ENCODE measurements at places on chromosomes 3 and 15.

DNA sequence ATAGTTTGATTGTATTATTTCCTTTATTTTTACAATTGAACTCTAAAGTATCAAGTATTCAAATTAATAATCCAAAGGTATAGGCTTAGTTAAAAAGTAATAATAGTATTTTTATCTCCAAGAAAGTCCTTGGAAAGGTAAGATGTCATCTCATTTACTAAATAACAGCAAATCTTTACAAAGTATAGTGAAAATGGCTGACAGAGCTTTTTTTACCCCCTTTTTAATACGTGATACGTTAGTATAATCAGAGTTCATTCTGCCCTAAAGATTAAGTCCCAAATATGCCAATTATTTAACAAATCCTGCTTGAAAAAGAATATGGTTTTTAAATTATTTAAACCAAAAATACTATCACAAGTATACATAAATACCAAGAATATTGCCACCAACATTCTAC, 12.2 kb downstream of the CBLB start:
- no peak for DNase-seq

- DNase-seq, result no peak
These were observed 504.0 kb downstream of the SHQ1 start for GRCh38 chr3:72344236-72344635.

DNA sequence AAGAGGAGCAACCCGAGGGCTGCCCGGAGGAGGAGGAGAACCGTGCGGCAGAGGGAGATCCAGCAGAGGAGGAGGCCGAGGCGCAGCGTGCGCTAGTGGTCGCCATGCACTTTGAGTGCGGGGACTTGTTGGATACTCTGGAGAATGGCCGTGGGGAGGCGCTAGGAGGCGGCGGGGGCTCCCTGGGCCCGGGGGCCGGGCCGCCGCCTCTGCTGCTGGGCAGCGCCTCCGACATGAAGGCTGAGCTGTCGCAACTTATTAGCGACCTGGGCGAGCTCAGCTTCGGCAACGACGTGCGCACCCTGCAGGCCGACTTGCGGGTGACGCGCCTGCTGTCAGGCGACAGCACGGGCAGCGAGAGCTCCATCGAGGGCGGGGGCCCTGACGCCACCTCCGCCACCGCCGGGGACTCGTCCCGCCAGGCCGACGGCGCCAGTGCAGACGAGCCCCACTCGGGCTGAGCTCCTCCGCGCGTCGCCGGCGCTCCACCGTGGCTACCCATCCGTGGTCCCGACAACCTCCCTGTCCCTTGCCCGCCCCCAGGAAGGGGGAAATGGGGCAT, 2.0 kb downstream of the FAM43A start:
- peak; percentile 66 for DNase-seq

DNA sequence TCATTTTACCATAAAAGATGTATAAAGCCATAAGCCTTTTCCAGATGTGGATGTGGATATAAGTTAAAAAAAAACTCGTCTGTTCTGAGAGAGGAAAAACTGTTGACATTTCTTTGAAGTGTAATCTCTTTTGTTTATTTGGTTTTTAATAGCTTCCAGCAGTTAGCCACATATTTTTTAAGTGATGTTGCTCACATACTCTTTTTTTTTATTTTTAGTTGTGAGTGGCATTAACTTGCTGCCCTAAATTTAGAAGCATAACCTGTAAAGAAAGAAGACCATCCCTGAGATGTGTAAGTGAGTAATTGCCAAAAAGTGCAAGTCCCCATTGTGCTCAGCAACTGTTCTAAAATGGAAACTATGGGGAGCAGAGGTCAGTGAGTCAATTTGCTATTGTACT, 415.9 kb upstream of the MDFIC2 start:
- DNase-seq, result no peak

GRCh38 chr3:100205171-100205570, 55.6 kb upstream of the TBC1D23 start:
- DNase-seq, result no peak

DNA sequence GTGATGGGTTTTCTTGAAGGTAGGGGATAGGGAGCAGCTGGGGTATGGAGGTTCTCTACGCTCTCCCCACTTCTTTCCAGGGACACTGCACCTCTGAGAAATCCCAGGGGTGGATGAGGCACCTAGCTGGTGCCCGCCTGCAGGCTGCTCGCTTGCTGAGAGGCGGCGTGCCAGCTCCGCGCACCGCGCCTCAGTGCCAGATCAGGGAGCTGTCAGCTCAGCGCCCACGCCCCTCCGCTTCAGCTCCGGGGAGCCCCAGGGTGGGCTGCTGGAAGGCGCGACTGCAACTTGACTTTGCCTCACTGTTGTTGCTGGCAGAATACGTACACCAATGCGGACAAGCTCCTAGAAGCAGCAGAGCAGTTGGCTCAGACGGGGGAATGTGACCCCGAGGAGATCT, 345.7 kb upstream of the UMPS start:
- DNase-seq, result no peak

- DNase-seq, result no peak
These were observed 1.9 kb upstream of the ULK4 start for GRCh38 chr3:41963823-41964222.

DNA sequence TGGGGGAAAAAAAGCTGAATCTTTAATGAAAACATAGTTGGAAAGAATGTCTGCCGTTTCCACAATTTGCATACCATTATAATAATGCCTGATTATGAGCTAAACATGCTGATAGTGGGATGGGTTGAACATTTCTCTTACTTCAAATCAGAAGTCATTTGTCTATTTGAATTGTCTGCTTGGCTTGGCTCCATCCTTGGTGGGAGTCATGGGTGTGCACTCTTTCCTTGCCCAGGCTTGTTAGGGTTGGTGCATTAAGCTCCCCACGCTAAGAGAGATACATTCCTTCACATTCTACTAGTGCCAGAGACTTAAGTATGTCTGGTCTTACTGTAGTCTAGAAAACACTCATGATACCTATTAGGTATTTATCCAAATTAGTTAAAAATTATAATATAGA, 121.4 kb upstream of the RARB start:
- DNase-seq, result no peak

DNA sequence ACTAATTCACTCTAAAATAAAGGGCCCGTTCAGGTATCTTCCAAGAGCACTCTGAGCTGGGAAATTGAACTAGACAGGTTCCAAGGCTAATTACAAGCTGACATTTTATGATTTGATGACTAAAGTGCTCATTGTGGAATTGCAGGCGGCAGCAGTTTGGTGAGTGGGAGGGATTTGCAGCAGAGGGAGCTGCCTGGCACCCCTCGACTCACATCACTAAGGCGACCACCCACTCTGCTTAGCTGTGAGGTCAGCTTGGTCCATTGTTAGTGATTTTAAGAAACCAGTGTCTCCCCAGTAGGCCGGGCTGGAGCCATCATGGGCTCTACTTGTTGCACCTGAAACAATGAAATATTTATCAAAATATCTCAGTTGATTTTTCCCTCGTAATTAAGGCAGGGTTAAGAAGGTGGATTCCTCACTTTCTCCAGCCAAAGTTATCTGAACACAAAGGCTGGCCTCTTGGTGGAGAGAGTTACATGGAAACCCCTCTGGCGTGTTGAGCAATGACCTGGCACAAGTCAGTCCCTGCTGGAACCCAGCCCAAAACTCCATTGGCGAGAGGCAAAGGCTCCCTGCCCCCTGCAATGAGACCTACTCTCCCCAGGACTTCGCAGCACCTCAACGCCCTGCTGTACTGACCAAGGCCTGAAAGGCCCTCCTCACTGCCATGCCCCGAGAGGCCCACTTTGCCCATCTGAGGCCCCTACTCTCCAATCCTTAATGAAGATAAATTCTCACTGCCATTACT, 65.0 kb upstream of the ATP2B2 start:
- no peak for DNase-seq

Measured in activated naive CD4-positive, alpha-beta T cell (primary cell).